Stimulated activated memory B cell treated with anti-CD40 and anti-IgM and Interleukin-4, amounts not matched to agents 10 μg/mL and 1 μg/mL and 100 μg/mL, for 72 hours (primary cell): ENCODE measurements at places on chromosomes 2 and 18.

DNA sequence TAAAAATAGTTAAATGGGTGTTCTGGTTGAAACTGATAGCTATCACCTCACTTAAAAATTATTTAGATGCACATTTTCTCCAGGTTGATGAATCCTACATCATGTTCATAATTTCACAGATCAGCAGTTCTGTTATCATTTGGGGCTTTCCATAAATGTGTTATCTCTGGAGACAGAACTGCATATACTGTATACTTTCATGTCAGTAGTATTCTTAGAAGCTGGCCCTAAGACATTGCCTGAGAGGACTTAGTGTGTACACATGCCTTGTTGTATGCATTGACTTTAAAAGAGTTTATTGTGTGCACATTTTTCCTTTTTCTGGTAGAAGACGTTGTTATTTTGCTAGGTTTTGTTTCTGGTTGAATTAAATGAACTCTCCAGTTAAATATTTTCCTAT is 41.0 kb downstream of the PIK3C3 start:
- H3K4me3 ChIP-seq: no peak overlapping the region
- H3K4me1 ChIP-seq: no peaks in the 10 kb centered on the region
- ATAC-seq: no peak
- H3K27ac ChIP-seq: no peak overlapping the region
- peaks cover 62% of the 10 kb centered on the region for H3K36me3 ChIP-seq

DNA sequence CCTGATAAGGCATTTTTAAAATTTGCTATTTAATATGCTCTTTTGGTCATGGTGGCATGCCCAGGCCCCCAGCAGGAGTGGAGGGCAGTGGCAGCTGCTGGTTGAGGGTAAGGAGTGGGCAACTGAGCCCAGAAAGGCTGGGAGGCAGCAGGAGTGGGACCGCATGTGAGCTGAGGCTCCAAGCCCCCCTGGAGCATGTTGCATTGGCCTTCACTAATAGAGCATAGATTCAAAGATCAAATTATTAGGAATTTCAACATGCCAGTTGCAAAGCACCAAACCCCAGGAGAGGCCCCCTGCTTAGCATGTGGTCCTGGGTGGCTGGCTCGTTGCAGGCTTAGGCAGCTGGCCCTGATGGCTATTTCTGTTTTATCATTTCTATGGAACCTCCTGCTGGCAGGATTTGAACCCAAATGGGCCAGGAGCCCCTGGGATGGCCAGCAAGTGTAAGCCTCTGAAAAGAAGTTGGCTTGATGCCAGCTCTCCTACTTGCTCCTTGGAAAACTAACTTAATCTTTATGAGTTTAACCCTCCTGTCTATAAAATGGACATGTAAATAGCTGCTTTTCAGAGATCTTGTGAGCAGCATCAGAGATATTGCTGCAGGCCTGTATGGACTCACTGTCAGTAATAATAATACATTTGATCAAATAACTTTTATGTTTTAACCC is 42.1 kb upstream of the TMEM131 start:
- no peak for ATAC-seq
- no peak overlapping the region for H3K4me3 ChIP-seq
- H3K27me3 ChIP-seq: no peaks in the 10 kb centered on the region

GRCh38 chr2:62175728-62176127 is 20.2 kb upstream of the B3GNT2 start:
- ATAC-seq: no peak
- no peaks in the 10 kb centered on the region for H3K27me3 ChIP-seq
- H3K4me1 ChIP-seq: no peaks in the 10 kb centered on the region

GRCh38 chr18:22387364-22387763 is 30.4 kb downstream of the CTAGE1 start:
- H3K4me1 ChIP-seq: no peaks in the 10 kb centered on the region
- H3K27ac ChIP-seq: no peak overlapping the region
- no peaks in the 10 kb centered on the region for H3K36me3 ChIP-seq
- ATAC-seq: no peak
- H3K4me3 ChIP-seq: no peak overlapping the region
- H3K27me3 ChIP-seq: no peaks in the 10 kb centered on the region

- H3K4me3 ChIP-seq: no peak overlapping the region
- peaks cover 55% of the 10 kb centered on the region for H3K4me1 ChIP-seq
- no peaks in the 10 kb centered on the region for H3K27me3 ChIP-seq
- ATAC-seq: peak; percentile 54
- H3K36me3 ChIP-seq: no peaks in the 10 kb centered on the region
- H3K27ac ChIP-seq: peak overlapping the region; percentile 79
These were observed 105.6 kb upstream of the ST3GAL5 start for GRCh38 chr2:85994421-85994777.

GRCh38 chr18:11506856-11507255 is 102.5 kb upstream of the SLC35G4 start:
- ATAC-seq: no peak
- no peak overlapping the region for H3K27ac ChIP-seq
- H3K4me3 ChIP-seq: no peak overlapping the region

DNA sequence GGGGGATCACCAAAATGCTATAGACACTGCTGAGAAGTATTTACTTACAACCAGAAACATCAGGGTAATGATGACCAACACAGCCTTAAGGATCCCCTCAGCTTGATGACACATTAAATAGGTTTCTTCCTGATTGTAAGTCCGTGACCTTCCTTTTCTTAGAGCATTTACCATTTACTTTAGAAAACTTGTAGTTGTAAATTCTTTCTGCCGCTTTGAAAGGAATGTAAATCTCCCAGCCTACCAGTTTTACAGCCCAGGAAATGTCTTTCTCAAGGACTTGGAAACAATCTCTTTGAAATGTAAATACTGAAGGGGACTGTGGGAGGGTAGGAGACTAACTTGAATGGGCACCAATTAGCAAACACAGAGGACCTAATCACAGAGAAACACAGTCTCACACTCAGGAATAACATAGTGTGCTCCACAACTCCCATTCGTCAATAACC is 278.6 kb downstream of the DSC3 start:
- no peak overlapping the region for H3K4me3 ChIP-seq
- no peak for ATAC-seq
- no peaks in the 10 kb centered on the region for H3K36me3 ChIP-seq
- H3K27ac ChIP-seq: no peak overlapping the region
- H3K4me1 ChIP-seq: no peaks in the 10 kb centered on the region

DNA sequence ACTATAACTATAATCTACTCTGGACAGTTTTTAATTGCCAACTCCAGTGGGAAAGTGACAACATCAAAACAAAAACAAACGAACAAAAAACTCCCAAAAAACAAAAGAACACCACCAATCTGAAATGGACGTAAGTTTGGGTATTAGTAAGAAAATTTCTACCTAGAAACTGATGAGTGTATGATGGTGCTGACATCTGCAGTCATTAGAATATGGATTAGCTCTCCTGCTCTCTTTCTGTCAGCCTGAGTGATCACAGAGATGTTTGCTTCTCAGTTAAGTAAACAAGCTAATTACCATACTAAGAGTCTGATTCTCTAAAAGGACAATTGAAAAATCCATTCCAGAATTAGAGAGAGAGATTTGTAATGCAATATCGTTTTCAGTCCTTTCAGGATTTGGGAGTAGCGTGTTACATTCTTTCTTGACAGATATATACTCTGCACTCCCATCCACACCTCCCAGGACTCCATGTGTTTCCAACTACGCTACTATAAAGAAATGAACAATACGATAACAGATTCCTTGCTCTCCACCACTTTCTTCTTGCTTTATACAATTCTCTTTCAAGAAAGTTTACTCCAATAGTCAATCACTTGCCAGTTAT is 1347.4 kb upstream of the PIK3C3 start:
- ATAC-seq: no peak
- H3K4me1 ChIP-seq: no peaks in the 10 kb centered on the region
- no peaks in the 10 kb centered on the region for H3K36me3 ChIP-seq
- H3K27me3 ChIP-seq: no peaks in the 10 kb centered on the region

DNA sequence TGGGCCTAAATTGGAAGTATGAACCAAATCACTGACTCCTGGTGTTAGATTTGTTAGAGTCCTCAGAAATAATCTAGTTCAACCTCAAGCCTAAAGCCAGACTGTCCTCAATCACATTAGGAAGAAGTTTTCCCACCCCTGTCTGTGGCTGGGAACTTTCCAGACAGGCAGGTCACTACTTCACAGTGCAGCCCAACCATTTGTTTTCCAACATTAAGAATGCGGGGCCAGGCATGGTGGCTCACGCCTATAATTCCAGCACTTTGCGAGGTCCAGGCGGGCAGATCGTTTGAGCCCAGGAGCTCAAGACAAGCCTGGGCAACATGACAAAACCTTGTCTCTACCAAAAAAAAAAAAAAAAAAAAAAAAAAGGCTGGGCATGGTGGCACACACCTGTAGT is 5.5 kb upstream of the OSBPL1A start:
- peaks cover 1% of the 10 kb centered on the region for H3K4me1 ChIP-seq
- H3K27me3 ChIP-seq: peaks cover 66% of the 10 kb centered on the region
- ATAC-seq: no peak
- no peak overlapping the region for H3K4me3 ChIP-seq
- H3K36me3 ChIP-seq: no peaks in the 10 kb centered on the region

- no peak overlapping the region for H3K27ac ChIP-seq
- H3K36me3 ChIP-seq: peaks cover 49% of the 10 kb centered on the region
- no peaks in the 10 kb centered on the region for H3K4me1 ChIP-seq
- peaks cover 45% of the 10 kb centered on the region for H3K27me3 ChIP-seq
These were observed 39.6 kb upstream of the CRACDL start for GRCh38 chr2:98975611-98976010.

- ATAC-seq: no peak
- H3K4me1 ChIP-seq: no peaks in the 10 kb centered on the region
- H3K4me3 ChIP-seq: no peak overlapping the region
- H3K36me3 ChIP-seq: no peaks in the 10 kb centered on the region
- no peaks in the 10 kb centered on the region for H3K27me3 ChIP-seq
- no peak overlapping the region for H3K27ac ChIP-seq
These were observed 775.3 kb downstream of the CPS1 start for GRCh38 chr2:211331736-211332135.

DNA sequence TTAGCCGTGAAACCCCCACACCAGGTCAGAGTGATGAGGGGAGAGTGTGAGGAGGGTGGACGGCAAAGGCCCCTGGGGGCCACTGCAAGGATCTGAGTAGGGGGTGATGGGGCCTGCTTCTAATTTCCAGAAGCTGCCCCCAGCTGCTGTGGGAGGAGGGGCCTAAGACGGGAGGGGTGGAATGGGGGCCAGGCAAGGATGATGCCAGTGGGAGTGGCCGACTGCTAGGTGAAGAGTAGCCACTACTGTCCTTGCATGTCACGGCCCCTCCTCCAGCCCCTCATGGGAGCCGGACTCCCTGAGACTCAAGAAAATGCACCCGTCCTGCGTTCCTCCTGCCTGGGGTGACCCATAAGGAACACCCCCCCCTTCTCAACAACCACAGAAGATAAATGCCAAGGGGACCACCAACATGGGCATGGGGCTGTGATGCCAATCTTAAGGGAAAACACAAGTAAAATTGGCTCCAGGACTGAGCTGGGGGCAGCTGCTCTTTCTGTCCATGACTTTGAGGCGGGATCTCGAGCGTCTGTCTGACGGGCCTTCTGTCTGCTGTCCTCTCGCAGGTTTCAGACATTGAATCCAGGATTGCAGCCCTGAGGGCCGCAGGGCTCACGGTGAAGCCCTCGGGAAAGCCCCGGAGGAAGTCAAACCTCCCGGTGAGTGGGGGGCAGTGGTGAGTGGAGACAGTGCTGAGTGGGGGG is 24.2 kb upstream of the PRLH start:
- peaks cover 59% of the 10 kb centered on the region for H3K27me3 ChIP-seq
- H3K27ac ChIP-seq: no peak overlapping the region
- ATAC-seq: no peak
- no peaks in the 10 kb centered on the region for H3K36me3 ChIP-seq
- no peak overlapping the region for H3K4me3 ChIP-seq

- H3K36me3 ChIP-seq: no peaks in the 10 kb centered on the region
- peaks cover 5% of the 10 kb centered on the region for H3K4me1 ChIP-seq
- ATAC-seq: no peak
- H3K27ac ChIP-seq: no peak overlapping the region
- H3K27me3 ChIP-seq: peaks cover 16% of the 10 kb centered on the region
These were observed 94.1 kb downstream of the GALNT3 start for GRCh38 chr2:165699946-165700345.

DNA sequence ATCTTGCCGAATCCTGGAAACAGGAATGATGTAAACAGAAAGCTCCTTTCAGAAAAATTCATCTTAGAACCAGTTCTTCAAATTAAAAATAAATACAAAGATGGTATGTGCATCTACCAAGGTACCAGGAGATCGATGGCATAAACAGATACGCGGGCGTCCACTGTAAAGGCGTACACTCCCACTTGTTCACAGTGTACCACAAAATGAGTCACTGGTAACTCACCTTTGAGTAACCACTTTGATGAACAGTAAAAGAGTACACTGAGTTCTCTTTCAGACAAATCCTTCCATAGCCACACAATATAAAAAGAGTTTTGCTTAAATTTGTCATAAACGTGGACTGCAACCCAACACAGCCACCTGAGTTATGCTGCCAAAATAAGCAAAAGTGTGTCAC is 128.3 kb downstream of the DNER start:
- H3K27ac ChIP-seq: no peak overlapping the region
- H3K4me1 ChIP-seq: peaks cover 7% of the 10 kb centered on the region
- no peaks in the 10 kb centered on the region for H3K36me3 ChIP-seq
- no peak overlapping the region for H3K4me3 ChIP-seq
- peaks cover 40% of the 10 kb centered on the region for H3K27me3 ChIP-seq

- H3K4me1 ChIP-seq: peaks cover 18% of the 10 kb centered on the region
- no peak overlapping the region for H3K4me3 ChIP-seq
- no peaks in the 10 kb centered on the region for H3K27me3 ChIP-seq
- no peak overlapping the region for H3K27ac ChIP-seq
These were observed 313.0 kb upstream of the SLC39A10 start for GRCh38 chr2:195343942-195344530.
